ENCODE measurements at places on chromosomes 3 and 15.
A peak's percentile ranks its signal among the peaks of the same experiment; 100 is the strongest.

DNA sequence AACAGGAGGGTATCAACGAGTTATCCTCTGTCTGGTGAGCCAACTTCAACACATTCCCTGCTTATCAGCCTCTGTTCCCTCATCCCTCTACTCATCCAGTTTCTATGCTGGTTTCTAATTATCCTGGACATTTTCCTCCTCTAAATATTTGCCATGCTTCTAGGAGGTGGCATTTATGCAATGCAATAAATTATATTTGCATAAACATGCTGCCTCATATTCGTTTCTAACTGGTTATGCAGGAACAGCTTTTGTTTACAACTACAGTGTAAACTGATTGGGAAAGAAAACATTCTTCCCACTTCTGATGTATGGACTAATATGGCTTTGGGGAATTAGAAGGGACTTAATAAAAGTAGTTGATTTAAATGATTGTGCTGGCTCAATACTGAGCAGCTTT lies 122.3 kb downstream of the TFG start:
- peak; percentile 7 for DNase-seq
- H3K4me3 ChIP-seq, result no peak overlapping the region
- no peaks in the 10 kb centered on the region for H3K27me3 ChIP-seq

DNA sequence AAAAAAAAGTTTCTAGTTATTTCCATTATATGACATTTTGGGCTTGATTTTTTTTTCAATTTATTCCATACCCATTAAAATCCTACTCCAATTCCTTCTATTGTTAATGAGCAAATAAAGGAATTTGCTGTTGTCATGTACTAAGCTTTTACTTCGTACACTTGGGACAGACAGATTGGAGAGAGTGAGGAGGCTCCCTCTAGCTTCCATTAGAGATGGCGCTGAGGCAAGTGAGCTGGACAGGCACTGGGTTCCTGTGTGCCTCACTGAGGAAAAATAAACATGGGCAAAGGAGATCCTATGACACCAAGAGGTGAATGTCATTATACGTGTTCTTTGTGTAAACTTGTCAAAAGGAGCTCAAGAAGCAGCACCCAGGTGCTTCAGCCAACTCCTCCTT lies 441.1 kb upstream of the MDFIC2 start:
- H3K27ac ChIP-seq, result no peak overlapping the region
- H3K4me1 ChIP-seq, result no peaks in the 10 kb centered on the region
- H3K36me3 ChIP-seq, result no peaks in the 10 kb centered on the region
- H3K4me3 ChIP-seq, result no peak overlapping the region
- H3K27me3 ChIP-seq, result no peaks in the 10 kb centered on the region

GRCh38 chr15:50840520-50840919 lies 68.0 kb upstream of the AP4E1 start:
- no peak overlapping the region for H3K27ac ChIP-seq
- H3K4me3 ChIP-seq, result no peak overlapping the region
- H3K36me3 ChIP-seq, result no peaks in the 10 kb centered on the region
- H3K27me3 ChIP-seq, result peaks cover 6% of the 10 kb centered on the region
- H3K4me1 ChIP-seq, result no peaks in the 10 kb centered on the region
- no peak for DNase-seq

- H3K4me3 ChIP-seq, result no peak overlapping the region
- H3K4me1 ChIP-seq, result no peaks in the 10 kb centered on the region
- peaks cover 25% of the 10 kb centered on the region for H3K27me3 ChIP-seq
- no peak for DNase-seq
- H3K36me3 ChIP-seq, result no peaks in the 10 kb centered on the region
These were observed 82.4 kb upstream of the VGLL4 start for GRCh38 chr3:11726146-11726545.

DNA sequence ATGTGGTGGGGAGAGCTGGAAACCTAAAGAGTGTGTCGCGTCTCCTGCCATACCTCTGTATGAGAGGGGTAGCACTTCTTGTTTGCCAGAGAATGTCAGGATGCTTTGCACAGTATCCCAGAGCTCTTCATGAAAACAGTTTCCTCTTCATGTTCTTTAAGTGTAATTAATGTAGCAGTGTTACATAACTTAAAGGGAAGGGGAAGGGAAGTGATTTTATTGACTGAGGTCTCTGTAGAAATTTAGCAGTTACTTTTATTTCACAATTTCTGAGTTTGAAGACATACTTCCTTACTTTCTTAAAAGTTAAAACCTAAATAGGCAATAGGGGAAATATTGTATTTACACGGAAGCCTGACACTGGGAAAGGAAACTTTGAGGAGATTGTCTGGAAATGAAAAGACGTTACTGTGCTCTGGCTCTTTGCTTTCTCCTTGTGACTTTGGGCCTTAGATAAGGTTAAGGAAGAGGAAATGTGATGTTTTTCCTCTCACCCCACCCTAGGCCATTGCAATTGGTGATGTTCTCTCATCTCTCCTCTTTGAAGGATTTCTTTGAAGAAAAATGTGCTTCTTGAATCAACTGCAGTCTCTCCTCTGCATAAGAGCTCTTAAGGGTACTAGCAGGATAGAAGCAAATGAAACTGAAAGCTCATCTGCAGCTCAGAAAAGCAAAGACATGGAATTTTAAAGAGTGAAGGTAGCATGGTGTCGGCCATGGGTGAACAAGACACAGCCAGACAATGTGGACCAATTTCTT lies 6.0 kb downstream of the NXPE3 start:
- H3K27ac ChIP-seq, result no peak overlapping the region
- peaks cover 74% of the 10 kb centered on the region for H3K36me3 ChIP-seq
- no peaks in the 10 kb centered on the region for H3K27me3 ChIP-seq
- no peaks in the 10 kb centered on the region for H3K4me1 ChIP-seq

- H3K36me3 ChIP-seq, result no peaks in the 10 kb centered on the region
- H3K4me3 ChIP-seq, result no peak overlapping the region
- DNase-seq, result no peak
- no peak overlapping the region for H3K27ac ChIP-seq
These were observed 186.8 kb downstream of the IL5RA start for GRCh38 chr3:2923390-2923789.

DNA sequence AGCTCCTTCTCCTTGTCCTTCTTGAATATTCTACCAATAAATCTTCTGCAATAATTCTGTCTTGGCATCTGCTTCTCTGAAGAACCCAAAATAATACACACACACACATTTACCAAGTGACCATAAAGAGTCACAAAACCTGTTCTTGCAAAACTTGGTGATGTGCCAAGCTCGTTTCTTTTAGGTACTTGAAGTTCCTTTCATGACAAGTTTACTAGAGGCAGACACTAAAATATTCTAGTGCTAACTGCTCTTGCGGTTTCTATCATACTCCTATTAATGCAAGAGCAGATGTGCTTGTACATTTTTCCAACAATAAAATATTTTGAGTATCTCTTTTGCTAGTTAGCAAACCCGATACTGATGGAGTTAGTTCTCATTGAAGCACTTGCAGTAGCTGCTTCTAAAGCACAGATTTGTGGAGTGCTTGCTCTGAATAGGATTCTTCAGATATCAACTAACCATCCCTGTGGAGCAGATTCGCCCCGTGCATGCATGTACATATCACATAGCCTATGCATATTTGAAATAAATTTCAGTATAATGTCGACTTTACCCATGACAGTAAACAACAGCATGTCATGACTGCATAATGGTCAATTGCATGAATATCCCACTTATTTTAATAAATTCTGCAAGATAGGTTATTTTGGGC lies 23.2 kb downstream of the HHLA2 start:
- no peak overlapping the region for H3K27ac ChIP-seq
- H3K27me3 ChIP-seq, result no peaks in the 10 kb centered on the region
- H3K4me3 ChIP-seq, result no peak overlapping the region

GRCh38 chr3:149377408-149378364 lies at the start of gene TM4SF1:
Gene TM4SF1, minus strand, starts transcription at chr3:149377649. Its CDS starts 102 bp downstream, at chr3:149377547.
- no peaks in the 10 kb centered on the region for H3K27me3 ChIP-seq
- H3K4me3 ChIP-seq, result peak within 1 kb of the TSS; percentile 50
- H3K36me3 ChIP-seq, result peaks cover 6% of the 10 kb centered on the region
- H3K4me1 ChIP-seq, result peaks cover 15% of the 10 kb centered on the region
- peak within 1 kb of the TSS; percentile 97 for H3K27ac ChIP-seq

- H3K36me3 ChIP-seq, result no peaks in the 10 kb centered on the region
- no peak overlapping the region for H3K4me3 ChIP-seq
- H3K27ac ChIP-seq, result no peak overlapping the region
These were observed 26.3 kb upstream of the TMEM45A start for GRCh38 chr3:100465892-100466777.

DNA sequence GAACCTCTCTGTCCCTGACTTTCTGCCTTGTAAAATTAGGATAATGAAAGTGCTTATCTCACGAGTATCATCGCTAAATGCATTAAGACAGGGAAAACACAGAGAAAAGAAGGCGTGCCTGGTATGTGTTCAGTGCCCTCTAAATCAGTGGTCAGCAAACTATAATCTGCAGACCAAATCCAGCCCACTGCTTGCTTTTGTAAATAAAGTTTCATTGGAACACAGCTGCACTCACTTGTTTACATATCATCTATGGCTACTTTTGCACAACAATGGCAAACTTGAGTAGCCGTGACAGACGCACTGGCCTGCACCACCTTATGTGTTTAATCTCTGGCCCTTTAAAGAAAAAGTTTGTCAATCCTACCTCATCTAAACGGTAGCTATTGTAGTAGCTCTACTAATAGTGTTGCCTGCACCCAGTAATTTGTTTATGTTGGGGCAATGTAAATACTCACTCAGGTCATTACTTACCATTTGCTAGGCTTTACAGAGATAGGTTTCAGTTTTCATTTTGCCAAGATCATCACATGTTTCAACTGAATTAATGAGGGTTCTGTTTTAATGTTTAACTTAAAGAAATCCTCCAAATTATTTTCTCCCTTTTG lies 229.4 kb downstream of the FEZF2 start:
- H3K27ac ChIP-seq, result no peak overlapping the region
- peak; percentile 42 for DNase-seq
- H3K27me3 ChIP-seq, result no peaks in the 10 kb centered on the region
- H3K4me3 ChIP-seq, result no peak overlapping the region
- H3K36me3 ChIP-seq, result peaks cover 2% of the 10 kb centered on the region

- DNase-seq, result no peak
- H3K27ac ChIP-seq, result no peak overlapping the region
- peaks cover 45% of the 10 kb centered on the region for H3K27me3 ChIP-seq
- H3K36me3 ChIP-seq, result no peaks in the 10 kb centered on the region
These were observed 22.6 kb upstream of the SATB1 start for GRCh38 chr3:18447720-18448119.

Measured in mesenchymal stem cell (in vitro differentiated cells and primary cell).